ENCODE measurements at places on chromosomes 3 and 15.

GRCh38 chr3:139557041-139557440 lies 17.5 kb upstream of the RBP1 start:
- H3K4me1 ChIP-seq: peaks cover 41% of the 10 kb centered on the region
- no peaks in the 10 kb centered on the region for H3K27me3 ChIP-seq
- DNase-seq: no peak

DNA sequence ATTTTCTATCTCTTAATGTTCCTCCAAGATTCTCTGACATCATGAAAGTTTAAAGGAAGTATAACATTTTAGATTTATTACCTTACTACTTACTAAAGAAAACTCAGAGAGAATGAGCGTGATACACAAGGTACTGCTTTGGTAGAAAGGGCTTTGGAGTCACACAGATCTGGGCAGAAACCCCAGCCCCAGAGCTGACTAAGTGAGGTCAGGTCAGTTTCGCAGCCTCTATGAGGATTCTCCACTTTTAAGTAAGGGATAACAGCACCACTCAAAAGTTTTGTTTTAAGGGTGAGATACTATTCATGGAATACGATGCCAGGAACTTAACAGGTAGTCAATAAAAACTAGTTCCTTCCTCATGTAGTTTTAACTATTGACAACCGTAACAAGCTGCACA lies 76.1 kb downstream of the CLDN11 start:
- H3K4me3 ChIP-seq: no peak overlapping the region
- H3K27ac ChIP-seq: no peak overlapping the region

DNA sequence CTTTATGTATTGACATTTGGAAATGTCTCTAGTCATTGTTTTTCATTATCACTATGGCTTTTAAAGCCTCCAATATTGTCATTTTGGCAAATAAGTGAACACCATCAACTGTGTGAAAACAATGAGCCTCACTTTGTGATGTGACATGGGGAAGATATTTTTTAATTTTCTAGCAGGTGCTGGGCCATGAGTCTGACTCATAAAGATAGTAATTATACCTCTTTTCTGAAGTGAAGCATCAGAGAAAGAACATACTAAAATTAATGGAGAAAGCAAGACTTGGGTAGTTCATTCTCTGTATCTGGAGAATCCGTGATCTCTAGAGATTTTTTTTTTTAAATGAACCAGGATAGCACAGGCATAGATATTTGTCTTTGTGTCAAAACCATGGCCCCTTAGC lies 100.8 kb downstream of the CCNL1 start:
- H3K27ac ChIP-seq: no peak overlapping the region
- no peaks in the 10 kb centered on the region for H3K27me3 ChIP-seq
- no peaks in the 10 kb centered on the region for H3K4me1 ChIP-seq
- no peak for DNase-seq

DNA sequence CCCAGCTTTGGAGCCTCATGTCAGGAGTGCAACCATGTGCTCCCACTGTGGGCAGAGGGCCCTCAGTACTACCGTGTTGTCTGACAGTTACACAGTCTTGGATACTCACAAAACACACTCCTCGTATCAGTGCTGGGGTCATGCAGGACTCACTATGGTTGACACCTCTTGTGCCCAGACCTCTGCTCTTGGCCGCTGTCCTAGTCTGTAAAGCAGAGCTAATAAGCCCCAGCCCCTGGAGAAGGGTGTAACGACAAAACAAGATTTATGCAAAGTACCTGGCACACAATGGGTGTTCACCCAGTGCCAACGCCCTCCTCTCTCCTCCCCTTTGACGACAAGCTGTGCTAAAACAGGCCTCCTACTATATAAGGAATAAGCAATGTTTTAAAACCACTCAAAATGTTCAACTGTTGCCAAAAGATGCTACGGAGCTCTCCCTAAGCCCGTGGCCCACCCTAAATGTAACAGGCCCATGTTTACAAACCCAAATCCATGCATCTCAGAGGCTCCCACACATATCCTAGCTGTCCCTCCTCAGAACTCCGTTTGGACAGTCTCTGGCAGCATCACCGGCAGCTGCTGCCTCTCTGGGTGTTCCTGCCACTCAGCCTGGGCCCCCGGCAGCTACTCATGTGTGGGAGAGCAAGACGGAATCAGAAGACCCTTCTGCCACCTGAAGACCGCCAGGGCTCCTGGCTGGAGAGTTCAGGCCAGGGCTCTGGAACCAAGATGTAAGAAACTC lies 65.8 kb downstream of the MRPL46 start:
- H3K27ac ChIP-seq: no peak overlapping the region
- peaks cover 14% of the 10 kb centered on the region for H3K27me3 ChIP-seq
- H3K4me3 ChIP-seq: no peak overlapping the region
- no peak for DNase-seq

GRCh38 chr15:97009031-97009431 lies 678.5 kb downstream of the NR2F2 start:
- DNase-seq: no peak
- H3K27me3 ChIP-seq: no peaks in the 10 kb centered on the region
- no peak overlapping the region for H3K27ac ChIP-seq
- no peak overlapping the region for H3K4me3 ChIP-seq
- H3K36me3 ChIP-seq: no peaks in the 10 kb centered on the region

- no peak overlapping the region for H3K27ac ChIP-seq
- no peak overlapping the region for H3K4me3 ChIP-seq
- H3K36me3 ChIP-seq: no peaks in the 10 kb centered on the region
- no peak for DNase-seq
Measured at GRCh38 chr3:152350139-152350538, 81.4 kb downstream of the MBNL1 start.

DNA sequence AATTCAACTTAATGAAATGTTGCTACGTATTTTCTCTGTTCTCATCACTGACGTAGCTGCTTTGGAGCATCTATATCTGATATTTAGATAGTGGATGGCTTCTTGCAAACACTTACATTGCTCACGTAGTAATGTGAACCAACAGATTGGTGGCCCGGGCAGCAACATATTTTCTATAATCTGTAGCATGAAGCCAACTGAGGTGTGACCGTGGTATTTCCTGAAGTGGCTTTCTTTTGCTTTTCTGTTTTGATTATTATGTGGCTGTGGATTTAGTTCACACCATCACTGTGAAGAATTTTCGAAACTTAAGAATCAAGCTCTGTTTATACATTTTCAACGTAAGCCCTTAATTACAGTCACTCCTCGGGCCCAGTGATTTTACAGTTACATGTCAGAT lies 288.5 kb downstream of the LPP start:
- H3K4me3 ChIP-seq: no peak overlapping the region
- peaks cover 5% of the 10 kb centered on the region for H3K4me1 ChIP-seq
- DNase-seq: no peak
- no peaks in the 10 kb centered on the region for H3K27me3 ChIP-seq
- no peaks in the 10 kb centered on the region for H3K36me3 ChIP-seq

Data from suprapubic skin (tissue), 4 donors.